Activated CD8-positive, alpha-beta memory T cell treated with anti-CD3 and anti-CD28 coated beads, Interleukin-2, amount 50 U/mL, for 4 hours (primary cell): ENCODE measurements at places on chromosomes 6 and 20.

DNA sequence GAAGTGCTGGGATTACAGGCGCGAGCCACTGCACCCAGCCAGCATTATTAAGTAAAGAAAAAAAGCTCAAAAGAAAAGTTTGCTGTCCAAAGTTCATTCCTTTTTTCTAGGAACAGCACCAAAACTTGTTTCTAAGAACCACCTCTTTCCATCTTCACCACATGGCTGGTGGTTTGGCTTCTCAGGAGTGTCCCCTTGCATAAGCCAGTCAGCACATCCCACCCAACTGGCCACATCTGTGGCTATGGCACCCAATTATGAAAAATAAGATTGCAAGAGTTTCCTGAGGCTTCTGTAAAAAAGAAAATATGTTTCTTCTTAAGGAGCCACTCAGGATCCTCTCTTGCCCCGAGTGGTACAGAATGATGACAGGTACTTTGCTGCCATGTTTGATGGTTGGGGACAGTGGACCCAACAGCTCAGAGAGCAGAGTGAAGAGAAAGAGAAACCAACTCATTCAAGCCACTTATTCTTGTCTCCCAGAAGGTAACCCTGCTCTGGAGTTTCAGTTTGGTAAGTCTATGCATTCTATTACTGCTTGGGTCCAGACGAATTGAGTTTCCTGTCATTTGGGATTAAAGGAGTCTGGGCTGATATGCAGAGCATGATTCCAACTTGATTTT is 65.3 kb downstream of the PSMB1 start:
- no peak for DNase-seq

- DNase-seq: no peak
These were observed 27.4 kb upstream of the SIM1 start for GRCh38 chr6:100491952-100492670.

DNA sequence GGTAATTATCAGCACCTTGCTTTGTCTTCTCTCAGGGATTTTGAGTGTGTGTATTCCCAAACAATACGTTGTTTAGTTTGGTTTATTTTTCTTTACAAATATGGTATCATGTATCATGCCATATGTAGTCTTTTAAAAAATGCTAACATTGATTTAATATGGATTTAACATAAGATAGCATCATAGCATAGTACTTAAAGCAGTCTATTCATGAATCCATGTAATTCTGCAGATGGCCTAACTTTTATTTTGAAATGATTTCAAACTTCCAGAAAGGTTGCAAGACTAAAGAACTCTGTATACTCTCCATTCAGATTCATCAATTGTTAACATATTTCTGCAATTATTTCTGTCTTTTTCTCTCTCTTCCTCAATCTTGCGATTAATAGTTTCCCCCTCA is 7.9 kb downstream of the ZDHHC14 start:
- DNase-seq: no peak

GRCh38 chr6:106133040-106133439 is 46.9 kb downstream of the PRDM1 start:
- DNase-seq: no peak
